GM18507 (cell line): ENCODE measurements at places on chromosomes 6 and 20.

DNA sequence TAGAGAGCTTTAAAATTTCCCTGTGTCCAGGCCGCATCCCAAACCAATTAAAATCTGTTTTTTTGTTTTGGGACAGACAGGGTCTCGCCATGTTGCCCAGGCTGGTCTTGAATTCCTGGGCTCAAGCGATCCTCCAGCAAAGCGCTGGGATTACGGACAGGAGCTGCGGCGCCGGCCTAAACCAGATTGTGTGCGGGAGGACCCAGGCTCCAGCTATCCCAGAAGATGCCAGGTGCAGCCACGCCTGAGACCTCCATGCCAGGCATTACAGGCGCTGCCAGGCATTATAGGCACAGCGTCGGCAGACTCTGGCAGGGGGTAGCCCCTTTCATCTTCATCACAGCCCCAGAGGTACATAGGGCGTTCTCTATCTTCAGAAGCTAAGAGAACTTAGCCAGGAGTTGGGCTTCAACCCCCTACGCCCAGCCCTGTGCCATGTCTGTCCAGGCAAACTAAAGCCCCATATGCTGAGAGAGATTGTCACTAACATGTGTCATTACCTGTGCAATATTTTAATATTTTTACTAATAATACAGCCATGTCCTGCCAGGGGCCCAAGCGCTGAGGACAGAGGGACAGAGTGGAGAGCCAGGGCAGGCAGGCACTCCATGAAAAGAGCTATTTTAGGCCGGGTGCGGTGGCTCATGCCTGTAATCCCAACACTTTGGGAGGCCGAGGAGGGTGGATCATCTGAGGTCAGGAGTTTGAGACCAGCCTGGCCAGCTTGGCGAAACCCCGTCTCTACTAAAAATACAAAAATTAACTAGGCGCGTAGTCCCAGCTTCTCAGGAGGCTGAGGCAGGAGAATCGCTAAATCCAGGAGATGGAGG lies 9.8 kb upstream of the GRM4 start:
- no peak for DNase-seq

DNA sequence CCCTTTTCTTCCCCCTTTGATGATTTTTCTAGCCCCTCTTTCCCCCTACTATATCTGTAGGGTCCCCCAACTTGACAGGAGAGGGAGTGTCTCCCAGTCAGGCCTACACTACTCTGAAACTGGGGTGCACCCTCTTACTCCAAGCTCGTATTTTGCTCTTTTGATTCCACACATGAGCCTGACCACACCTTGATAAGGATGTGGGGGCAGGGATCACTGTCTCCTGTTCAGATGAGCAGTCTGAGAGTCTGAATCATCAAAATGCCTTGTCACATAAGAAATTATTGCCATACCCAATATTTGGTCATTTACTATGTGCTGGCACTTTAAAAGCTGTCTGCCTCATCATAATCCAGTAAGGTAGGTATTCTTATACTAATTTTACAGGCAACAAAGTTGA lies 15.9 kb downstream of the PNPLA1 start:
- no peak for DNase-seq

DNA sequence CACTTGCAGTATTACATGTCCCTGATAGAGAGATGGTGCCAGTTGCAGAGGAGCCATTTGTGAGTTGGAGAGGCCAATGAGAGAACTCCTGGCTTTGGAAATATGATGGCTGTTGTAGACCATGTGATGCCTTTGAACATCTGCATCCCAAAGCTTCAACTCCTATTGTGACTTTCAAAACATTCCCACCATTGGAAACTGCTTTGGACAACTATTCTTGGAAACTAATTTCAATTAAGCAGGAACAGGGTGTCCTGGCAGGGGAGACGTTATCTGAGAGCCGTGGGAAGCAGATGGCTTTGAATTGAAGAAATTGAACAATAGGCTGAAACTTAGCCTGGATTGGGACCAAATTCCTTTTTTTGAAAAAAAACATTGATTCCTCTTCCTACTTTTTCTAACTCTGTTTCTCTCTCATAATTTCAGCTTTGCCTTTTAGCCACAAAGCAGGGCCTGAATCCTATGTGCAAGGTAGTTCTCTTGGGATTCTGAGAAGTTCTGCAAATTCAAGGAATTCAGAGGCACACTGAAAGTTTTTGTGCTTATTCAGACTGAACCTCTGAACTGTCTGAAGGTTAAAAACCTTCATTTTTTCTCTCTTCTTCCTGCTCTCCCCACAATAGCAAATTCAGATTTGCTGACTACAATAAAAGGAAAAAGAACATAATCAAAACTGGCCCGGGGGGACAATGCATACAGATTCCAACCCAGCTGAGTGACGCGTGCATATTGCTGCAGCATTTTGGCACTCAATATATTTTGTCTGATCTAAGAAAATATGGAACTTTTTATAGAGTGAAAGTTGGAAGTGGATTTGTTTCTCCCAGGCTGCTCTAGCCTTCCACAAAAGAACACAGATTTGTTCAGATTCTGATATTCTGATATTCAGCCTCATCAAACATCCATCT lies 720.4 kb upstream of the CHD6 start:
- DNase-seq: no peak

DNA sequence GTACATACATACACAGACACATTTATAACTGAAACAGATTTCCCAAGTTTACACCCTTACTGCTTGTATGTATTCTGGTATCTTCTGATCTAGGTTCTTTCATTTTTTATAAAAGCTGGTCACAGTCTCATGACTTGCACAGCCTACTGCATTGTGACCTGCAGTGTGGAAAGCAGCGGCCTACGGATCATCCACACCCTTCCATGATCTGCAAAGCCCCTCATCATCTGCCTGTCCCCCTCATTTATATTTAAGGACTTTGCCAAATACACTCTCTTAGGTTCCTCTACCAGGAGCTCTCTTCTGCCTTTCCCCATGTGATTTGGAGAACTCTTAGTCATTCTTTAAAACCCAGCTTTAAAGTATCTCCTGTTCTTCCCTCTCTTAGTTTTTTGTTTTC lies 12.0 kb upstream of the BICRAL start:
- no peak for DNase-seq
